ENCODE measurements at places on chromosomes 4 and X.

DNA sequence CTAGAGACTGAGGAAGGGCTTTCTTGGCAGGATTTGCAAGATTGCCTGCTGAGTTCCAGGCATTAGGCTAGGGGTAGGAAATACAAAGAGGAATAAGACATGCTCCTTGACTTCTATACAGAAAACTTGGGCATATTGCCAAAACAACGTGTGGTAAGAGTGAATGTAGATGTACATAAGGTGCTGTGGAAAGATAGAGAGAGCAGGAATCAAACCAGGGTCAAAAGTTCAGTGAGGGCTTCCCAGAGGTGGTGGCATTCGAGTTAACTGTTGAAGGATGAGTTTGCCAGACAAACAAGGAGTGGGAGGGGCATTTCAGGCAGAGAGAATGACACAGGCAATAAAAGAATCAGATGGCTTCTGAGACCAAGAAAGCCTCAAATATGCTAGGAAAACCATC, 187.9 kb downstream of the KDR start:
- DNase-seq: no peak

DNA sequence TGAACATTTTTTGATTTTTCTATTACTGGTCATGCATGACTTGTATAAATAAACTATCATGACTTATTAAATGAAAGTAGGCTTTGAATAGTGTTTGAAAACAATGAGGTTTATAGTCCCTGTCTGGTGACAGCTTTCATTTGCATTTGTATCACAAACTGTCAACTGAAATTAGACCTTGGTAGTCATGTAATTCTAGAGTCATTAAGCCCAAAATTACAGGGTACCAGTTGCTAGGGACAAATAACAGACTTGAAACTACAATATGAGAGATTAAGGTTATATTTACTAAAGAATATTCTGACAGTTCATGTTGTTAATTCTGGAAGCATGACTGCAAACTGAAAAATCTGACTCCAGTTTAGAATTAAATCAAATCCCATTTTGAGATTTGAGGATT, 9.2 kb upstream of the VAMP7 start:
- no peak for DNase-seq

GRCh38 chr4:72875545-72875944, 194.0 kb downstream of the COX18 start:
- no peak for DNase-seq

- no peak for DNase-seq
Measured at GRCh38 chr4:3318561-3319021, 25.8 kb downstream of the RGS12 start.

- DNase-seq: no peak
Measured at GRCh38 chr4:15691346-15692135, 9.9 kb downstream of the FAM200B start.

DNA sequence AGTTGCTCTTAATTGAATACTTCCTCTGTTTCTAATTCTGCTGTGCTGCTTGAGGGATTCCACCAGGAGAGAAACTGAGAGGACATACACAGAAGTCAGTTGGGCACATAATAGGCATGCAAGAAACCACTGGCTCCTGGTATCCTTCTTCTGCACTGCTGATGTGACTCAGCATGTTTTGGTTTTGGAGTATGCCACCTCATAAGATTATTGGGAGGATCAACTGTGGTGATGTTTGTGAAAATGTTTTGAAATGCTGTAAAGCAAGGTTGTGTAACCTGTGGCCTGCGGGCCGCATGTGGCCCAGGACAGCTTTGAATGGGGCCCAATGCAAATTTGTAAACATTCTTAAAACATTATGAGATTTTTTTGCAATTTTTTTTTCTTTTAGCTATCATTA, 119.6 kb downstream of the GATB start:
- no peak for DNase-seq

DNA sequence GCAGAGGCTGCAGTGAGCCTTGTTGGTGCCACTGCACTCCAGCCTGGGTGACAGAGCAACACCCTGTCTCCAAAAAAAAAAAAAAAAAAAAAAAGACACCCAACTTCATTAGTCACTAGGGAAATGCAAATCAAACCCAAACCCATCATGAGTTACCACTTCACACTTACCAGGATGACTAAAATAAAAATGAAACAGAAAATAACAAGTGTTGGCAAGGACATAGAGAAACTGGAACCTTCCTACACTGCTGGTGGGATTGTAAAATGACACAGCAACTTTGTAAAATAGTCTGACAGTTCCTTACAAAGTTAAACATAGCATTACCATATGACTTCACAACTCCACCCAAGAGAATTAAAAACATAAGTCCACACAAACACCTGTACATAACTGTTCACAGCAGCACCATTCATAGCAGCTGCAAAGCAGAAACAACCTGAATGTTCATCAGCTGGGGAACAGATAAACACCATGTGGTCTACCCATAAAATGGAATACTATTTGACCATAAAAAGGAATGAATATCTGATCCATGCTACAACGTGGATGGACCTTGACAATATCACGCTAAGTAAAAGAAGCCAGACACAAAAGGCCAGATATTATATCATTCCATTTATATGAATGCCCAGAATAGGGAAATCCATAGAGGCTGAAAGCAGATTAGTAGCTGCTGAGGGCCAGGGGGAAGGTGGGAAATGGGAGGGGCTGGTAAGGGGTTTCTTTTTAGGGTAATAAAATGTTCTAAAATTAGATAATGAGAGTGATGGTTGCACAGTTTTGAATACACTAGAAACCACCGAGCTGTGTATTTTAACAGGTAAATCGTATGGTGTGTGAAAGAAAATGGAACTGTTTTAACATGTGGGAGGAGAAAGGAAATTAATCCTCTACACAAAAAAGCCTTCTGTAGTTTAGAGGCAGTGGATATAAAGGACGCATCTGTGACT, 18.3 kb downstream of the CD99L2 start:
- DNase-seq: no peak

- DNase-seq: no peak
Measured at GRCh38 chr4:61294936-61295335, 94.8 kb downstream of the ADGRL3 start.

GRCh38 chr4:124753941-124754581, 41.5 kb upstream of the ANKRD50 start:
- no peak for DNase-seq

GRCh38 chrX:40004921-40005291, 92.9 kb downstream of the BCOR start:
- DNase-seq: no peak

GRCh38 chrX:40849906-40850823, 114.8 kb upstream of the MED14 start:
- no peak for DNase-seq

DNA sequence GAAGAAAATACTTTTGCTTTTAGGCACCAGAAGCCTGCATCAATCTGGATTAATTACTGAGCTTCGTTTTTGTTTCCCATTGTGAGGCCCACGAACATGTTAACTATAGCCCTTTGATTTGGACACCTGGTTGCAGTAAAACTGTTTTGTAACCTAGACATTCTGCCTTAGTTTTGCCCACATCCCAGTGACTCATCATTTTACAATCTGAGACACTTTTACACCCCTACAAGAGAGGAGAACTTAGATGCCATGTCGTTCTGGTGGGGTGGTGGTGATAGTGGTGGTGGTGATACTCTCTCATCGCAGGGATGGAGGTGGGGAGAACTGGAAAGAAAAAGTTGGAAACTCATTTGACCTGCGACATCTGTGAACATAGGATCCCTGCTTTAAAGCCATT, 1257.2 kb downstream of the ADGRL3 start:
- no peak for DNase-seq

GRCh38 chr4:126916626-126917140, 716.1 kb upstream of the INTU start:
- DNase-seq: no peak

Data from activated CD4-positive, CD25-positive, alpha-beta regulatory T cell treated with anti-CD3 and anti-CD28 coated beads, Interleukin-2, amount 50 U/mL, for 72 hours (primary cell).